ENCODE measurements at places on chromosomes 4 and X.
A peak's percentile ranks its signal among the peaks of the same experiment; 100 is the strongest.

GRCh38 chr4:122705009-122705408, 27.5 kb upstream of the BBS12 start:
- no peak for DNase-seq

GRCh38 chr4:74203467-74203866, 45.5 kb downstream of the MTHFD2L start:
- no peak for DNase-seq

- no peak for DNase-seq
These were observed 715.6 kb upstream of the AADAT start for GRCh38 chr4:170805352-170805751.

GRCh38 chr4:38711066-38711465, 47.1 kb downstream of the KLF3 start:
- no peak for DNase-seq

- peak; percentile 30 for DNase-seq
These were observed 1.1 kb downstream of the GAB1 start for GRCh38 chr4:143337600-143338287.

GRCh38 chr4:80370635-80371034, 35.1 kb downstream of the CFAP299 start:
- no peak for DNase-seq

- DNase-seq, result no peak
These were observed 2.1 kb downstream of the GPR101 start for GRCh38 chrX:137031517-137032340.

DNA sequence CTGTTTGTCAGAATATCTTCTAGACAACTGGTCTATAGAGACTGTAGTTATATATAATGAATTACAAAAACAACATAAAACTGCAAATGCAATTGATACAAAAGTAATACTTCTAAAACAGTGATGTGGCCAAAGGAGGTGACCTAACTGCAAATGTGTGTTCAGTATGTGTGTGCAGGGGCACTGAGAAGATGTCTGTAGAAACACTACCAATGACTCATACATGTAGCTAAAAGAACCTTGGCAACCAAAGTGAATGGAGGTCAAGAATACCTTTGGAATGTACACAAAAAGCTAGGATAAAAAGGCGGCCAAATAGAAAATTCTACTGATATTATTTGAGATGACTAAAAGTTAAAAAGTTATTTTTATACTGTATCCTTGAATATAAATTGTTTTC, 261.8 kb downstream of the CAMK2D start:
- DNase-seq, result no peak

DNA sequence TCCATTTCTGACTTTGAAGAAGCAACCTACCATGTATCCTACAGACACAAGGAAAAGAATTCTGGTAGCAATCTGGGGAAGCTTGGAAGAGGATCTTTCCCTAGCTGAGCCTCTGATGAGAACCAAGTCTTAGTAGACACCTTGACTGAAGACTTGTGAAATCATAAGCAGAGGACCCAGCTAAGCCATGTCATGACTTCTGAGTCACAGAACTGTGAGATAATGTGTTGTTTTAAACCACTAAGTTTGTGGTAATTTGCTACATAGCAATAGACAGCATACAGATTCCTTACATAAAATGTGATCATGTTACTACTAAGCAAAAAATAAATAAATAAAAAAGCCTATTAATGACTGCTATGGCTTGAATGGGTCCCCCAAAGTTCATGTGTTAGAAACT, 71.3 kb upstream of the ANKRD50 start:
- no peak for DNase-seq

DNA sequence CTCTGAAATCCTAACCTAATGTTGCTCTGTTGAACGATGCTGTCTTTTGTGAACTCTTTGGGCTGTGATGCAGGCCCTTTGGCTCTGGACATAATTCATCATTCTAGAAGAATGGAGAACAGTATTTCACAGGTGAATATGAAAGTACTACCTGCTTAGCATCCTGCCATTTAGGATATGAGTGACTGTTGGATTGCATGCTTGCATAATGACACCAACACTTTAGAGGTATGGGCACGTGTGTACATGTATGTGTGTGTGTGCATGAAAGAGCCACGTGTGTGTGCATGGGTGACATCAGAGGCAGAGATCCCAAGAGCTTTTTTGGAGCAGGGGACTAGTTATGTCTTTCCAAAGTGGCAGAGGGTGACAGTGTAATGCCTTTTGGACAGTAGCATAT, 70.2 kb upstream of the ZNF518B start:
- DNase-seq, result no peak

DNA sequence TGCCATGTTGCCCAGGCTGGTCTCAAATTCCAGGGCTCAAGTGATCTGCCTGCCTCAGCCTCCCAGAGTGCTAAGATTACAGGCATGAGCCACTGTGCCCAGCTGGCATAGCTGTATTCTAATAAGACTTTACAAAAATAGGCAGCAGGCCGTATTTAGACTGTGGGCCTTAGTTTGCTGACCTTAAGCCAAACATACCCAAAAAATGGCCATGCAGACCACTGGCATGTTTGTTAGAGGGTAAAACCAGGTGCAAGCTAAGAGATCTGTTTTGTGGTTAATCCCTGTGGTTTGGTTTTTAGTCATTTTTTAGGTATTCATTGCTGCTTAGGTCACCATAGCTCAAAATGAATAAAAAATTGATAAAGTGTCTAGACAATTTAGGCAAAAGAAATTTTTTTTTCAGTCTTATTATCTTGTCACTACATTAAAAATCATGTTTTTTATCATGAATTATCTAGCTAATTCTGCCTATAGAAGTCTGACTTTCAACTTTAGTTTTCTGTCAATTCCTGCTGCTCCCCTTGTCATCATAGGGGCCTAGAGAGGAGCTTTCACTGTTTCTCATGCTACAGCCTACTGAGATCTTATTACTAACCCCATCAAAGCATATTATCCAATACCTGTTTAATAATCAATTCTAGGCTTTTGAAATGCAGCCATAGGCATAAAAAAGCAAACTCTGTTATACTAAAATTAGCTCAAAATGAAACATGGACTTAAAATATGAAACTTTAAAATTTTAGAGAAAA, 7.5 kb upstream of the SPINK2 start:
- DNase-seq, result no peak

GRCh38 chr4:158785718-158786117, 16.9 kb downstream of the FNIP2 start:
- DNase-seq, result no peak

GRCh38 chrX:133254666-133255065, 36.5 kb upstream of the TFDP3 start:
- no peak for DNase-seq

GRCh38 chrX:105696870-105697269, 125.5 kb upstream of the NRK start:
- DNase-seq, result no peak

DNA sequence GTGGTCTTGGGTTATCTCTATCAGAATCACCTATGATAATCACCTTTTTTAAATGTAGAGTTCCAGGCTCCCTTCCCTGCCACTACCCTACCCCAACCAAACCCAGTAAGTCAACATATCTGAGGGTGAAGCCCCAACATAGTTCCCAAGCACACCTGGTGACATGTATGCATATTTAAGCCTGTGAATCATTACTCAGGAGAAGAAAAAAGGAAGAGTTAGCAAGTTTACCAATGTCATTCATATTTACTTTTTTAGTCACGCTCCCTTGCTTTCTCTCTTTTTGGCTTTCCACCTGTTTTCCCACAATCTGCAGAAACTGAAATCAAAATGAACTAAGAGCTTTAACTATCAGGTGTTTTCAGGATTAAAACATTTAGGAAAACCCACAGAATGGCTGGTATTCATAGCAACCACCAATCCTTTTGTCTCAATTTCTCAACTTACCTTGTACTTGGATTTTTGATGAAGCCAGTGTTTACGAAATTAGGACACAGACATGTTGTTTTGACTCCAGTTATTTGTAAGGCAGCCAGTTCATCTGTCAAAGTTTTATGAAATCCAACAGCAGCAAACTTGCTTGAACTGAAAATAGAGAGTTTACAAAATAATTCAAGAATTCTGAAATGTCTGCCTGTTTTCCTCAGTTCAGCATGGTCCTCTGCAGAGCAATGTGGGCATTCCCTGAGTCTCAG, 34.0 kb downstream of the HSD17B11 start:
- DNase-seq, result no peak

- no peak for DNase-seq
These were observed 23.1 kb upstream of the GATB start for GRCh38 chr4:151783867-151784266.

GRCh38 chr4:165288639-165289422, 38.6 kb upstream of the MSMO1 start:
- no peak for DNase-seq

GRCh38 chr4:169253113-169253671, 17.6 kb downstream of the SH3RF1 start:
- DNase-seq, result no peak

- no peak for DNase-seq
These were observed 468 bp upstream of the MAGEA4 start for GRCh38 chrX:151912221-151912620.

DNA sequence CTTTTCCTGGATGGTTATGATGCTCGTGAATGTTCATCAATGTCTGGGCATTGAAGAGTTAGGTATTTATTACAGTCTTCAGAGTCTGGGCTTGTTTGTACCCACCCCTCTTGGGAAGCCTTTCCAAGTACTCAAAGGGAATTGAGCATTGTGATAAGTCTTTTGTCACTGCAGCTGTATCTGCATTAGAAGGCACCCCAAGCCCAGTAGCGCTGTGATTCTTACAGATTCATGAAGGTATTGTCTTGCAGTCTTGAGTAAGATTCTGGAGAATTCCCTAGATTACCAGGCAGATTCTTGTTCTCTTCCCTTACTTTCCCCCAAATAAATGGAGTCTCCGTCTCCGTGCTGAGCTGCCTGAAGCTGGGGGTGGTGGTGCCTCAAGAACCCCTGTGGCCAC, 173.4 kb upstream of the HUWE1 start:
- DNase-seq, result no peak

DNA sequence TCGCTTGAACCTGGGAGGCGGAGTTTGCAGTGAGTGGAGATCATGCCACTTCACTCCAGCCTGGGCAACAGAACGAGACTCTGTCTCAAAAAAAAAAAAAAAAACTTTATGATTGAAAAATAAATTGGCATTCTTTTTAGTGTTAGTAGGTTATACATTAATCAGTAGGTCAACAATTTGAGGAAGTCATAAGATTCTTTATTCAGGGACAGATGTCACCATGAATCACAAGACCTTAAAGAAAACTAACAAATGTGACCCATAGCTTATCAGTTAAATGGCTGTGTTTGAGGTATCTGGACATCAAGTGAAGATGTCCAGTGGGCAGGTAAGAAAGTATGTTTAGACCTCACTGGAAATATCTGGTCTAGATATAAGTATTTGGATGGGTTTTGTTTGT, 9.3 kb upstream of the PRMT9 start:
- DNase-seq, result no peak

DNA sequence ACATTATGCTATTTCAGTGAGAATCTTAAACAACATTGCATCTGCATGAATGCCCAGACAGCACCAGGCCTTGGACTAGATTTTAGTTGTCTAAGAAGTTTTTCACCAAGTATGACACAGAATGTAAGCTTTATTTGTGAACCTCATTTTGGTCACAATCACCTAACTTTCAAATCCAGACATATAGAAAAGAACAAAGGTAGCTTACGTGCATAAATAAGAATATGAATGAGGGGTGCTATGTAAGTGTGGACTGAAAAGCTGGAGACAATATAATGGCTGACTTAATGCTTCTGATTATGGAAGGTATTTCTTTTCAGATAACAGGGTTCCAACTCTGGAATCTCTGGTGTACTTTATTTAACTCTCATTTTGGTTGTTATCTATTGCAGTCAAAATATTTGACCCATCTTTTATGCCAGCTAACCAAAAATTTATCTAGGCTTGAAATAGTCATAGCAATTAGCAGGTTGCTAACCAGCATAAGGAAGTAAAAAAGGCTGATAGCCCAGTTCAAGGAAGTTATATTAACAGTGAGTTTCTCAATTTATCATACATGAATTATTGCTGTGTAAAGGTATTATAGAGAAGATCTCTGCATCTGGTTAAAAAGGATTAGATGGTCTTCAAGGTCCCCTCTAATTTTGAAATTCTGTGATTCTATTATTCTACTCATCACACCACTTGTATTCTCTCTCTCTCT, 36.5 kb downstream of the SLC7A11 start:
- no peak for DNase-seq

DNA sequence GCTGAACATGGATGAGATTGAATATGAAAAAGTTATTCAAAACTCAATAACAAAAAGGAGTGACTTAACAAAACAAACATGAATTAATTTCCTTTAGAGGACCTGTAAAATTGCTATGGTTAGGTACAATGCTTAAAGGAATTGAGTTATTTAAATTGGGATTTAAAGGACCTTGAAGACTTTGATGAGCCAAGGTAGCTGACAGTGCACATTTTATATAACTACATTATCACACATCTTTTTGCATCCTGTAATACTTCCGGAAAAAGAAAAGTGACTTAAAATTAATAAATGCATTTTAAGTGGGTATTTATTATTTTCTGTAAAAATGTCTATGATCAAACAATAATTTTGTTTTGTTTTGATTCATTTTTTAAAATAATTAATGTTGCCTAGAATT, 964.8 kb upstream of the SLIT2 start:
- no peak for DNase-seq

Data from pancreas (tissue), 10 donors.